ENCODE measurements at places on chromosomes 1 and 21. TPM values are rescaled to one million over a fixed set of nuclear protein-coding genes. Genes with fewer than 3 reads are reported as not detected.

The S100A7A gene
- total RNA-seq, result not detected

The NID1 gene
- total RNA-seq, result 0.15 TPM

The CLCA1 gene
- not detected for total RNA-seq

The BMP8B gene
- 1.2 TPM for total RNA-seq

The MAP10 gene
- 1.4 TPM for total RNA-seq

The TAF12 gene
- total RNA-seq, result 39.0 TPM

The CYP4Z1 gene
- total RNA-seq, result not detected

The CSF1 gene
- total RNA-seq, result 87.8 TPM

GRCh38 chr1:106889059-106889458, 167.4 kb upstream of the PRMT6 start:
- DNase-seq, result no peak

GRCh38 chr1:44328671-44329416, 26.2 kb downstream of the ERI3 start:
- DNase-seq, result no peak

GRCh38 chr1:29282924-29283803, 46.8 kb downstream of the PTPRU start:
- no peak for DNase-seq

DNA sequence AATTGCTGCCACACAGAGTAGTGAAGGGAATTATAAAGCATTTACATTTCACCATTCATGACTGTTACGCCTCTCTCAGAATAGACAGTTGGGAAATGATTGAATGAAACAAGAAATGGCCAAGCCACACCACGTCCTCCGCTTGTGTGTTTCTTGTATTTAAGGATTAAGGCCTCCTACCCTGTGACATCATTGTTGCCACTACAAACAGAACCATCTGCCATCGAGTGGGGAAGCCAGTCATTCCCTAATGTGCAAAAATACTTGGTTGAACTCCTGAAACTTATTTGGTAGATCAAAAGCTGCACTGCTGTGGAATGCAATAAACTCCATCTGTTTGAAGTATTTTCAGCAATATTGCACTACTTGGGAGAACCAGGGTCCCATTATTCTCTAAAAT, 99.0 kb upstream of the C1orf105 start:
- DNase-seq, result no peak

- DNase-seq, result no peak
These were observed 273.2 kb downstream of the GRIK3 start for GRCh38 chr1:36761113-36761512.

DNA sequence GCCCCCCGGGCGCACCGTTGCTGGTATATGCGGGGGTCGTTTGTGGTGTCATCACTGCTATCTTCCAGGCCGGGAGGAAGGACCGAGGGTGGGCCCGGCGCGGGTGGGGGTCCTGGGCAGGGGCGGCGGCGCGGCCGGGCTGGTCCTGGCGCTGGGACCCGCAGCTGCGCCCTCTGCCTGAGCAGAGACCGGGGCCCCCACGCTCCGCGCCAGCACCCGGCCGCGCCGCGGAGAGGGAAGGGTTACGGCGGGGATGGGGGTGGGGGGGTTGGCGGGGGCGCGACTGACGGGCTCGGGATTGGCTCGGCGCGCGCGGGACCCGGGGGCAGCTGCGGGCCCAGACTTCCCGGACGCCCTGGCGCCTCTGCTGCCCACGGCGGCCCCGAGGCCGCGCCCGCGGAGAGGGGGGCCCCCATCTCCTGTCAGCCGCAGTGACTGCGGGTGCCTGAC, 13.8 kb upstream of the SAMD11 start:
- no peak for DNase-seq

DNA sequence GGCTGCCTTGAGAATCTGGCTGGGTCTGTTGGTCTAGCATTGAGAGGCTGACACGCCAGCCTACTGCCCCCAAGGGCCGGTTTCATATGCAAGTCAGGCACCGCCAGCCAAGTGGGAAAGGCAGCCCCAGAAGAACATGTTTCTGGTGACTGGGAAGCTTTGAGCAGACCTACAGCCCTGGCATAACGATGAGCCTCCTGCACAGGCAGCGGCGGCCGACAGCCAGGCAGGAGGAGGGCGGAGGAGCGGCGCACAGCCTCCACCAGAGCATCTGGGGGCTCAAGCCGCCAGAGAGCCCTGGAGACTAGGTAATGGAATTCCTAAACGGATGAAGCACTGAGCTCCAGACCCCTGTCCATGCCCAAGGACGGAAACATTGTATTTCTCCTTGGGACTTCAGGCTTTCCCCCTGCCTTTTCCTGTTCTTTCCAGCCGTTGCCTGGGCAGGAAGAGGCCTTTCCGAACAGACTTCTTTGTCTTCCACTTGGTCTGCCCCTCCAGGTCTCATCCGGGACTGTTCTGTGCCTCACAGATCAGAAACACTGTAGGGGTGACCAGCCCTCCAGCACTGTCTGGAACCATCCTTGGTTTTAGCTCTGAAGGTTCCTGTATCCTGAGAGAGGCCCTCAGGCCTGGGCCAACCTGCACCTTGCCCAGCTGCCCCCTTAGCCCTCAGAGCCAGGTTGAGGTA, 59.5 kb downstream of the IRF2BP2 start:
- no peak for DNase-seq

GRCh38 chr1:81205956-81206355, 594.8 kb upstream of the ADGRL2 start:
- no peak for DNase-seq

- no peak for DNase-seq
These were observed 675.0 kb downstream of the USP25 start for GRCh38 chr21:16404776-16405175.

- DNase-seq, result peak; percentile 67
These were observed 22.3 kb upstream of the ATP5PO start for GRCh38 chr21:33937931-33938339.

- DNase-seq, result no peak
These were observed at the start of gene SLC35F3 for GRCh38 chr1:233904633-233905415. Gene SLC35F3 (plus strand): TSS chr1:233904676.

- DNase-seq, result no peak
These were observed 66.0 kb upstream of the DNAH14 start for GRCh38 chr1:224863486-224863885.

GRCh38 chr1:155226188-155226909, 17.9 kb downstream of the MTX1 start:
- peak; percentile 76 for DNase-seq

- DNase-seq, result no peak
These were observed 14.7 kb upstream of the TSPAN1 start for GRCh38 chr1:46160212-46160611.

DNA sequence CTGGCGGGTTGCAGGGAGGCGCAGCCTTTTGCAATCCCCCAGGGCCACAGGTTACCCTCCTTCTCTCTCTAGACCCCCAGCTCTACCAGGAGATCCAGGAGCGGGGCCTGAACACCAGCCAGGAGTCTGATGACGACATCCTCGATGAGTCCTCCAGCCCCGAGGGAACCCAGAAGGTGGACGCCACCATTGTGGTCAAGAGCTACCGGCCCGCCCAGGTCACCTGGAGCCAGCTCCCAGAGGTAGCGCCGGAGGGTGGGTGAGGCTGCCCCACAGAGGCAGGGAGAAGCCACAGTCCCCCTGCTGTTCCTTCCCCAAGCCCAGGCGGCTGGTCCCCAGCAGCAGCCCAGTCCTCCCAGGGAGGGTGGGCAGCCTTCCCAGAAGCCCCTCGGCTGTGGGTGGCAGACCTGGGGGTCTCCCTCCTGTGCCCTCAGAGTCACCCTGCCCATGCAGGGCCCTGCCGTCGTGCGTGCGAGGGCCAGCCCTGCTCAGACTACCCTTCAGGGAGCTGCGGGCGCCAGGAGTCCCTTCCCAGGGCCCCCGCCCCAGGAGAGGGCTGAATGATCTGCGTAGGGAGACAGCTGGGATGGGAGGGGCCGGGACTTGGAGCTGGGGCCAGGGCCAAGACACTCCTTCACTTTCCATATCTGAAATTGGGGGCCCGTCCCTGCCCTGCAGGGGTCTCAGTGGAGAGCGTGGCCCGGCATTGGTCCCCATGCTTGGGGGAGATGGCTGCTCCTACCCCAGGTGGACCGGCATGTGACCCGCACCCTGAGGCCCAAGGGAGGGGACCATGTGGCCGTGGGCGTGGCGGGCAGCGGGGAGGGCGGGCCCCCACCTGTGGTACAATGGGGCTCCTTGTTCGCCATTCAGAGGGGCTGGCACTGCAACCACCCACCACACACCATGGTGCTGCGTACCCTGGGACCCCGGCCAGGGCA, 12.9 kb downstream of the ARHGEF16 start:
- peak; percentile 39 for DNase-seq

GRCh38 chr1:30197639-30198450, 525.5 kb downstream of the MATN1 start:
- no peak for DNase-seq

GRCh38 chr1:112956544-112957132, 642 bp upstream of the SLC16A1 start:
- peak; percentile 18 for DNase-seq

DNA sequence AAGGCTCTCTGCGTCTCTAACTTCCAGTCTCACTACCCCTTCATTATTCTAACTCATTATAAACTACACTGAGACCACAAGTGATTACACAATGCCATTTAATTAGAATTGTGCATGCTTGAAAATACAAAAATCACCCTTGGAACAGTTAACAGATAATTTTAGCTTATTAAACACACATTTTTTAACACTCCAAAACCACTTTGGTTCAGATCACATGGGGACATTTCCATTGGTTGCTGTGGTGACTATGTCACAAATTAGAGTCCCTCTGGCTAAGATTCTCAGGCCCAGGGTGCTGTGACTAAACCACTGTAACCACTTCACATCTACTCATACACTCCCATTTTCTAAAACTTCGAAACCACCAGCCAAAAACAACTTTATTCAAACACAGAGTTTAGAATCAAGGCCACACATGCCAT, 43.0 kb downstream of the JAK1 start:
- peak; percentile 15 for DNase-seq

DNA sequence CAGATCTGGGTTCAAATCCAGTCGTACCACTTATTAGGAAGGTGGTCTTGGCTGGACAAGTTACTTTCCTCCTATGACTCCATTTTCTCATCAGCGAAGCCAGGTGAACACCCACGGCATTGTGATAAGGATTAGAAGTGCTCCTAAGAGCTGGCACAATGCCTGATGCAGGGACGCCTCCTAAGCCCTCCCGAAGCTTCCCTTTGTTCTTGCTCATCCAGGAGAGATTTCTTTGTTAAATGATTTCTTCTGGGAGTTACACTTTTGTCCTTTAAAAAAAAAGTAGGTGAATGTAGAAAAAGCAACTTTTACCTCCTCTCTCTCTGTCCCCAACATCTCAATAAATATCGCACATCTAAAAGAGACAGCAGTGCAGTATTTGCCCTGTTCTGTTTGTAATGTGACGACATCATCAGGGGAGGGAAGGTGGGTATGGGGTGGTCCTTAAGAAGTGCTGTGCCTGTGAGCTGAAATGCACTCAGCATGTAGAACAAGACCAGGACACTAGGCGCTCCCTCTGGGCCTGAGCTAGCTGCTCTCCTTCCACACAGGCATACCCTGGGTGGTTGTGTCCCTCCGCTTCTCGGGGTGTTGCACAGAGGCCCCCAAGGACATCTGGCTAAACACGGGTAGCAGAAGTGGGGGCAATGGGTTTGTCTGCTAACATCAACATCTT, 43.9 kb downstream of the SUSD4 start:
- DNase-seq, result no peak

GRCh38 chr1:2962061-2962460, 59.2 kb upstream of the ACTRT2 start:
- peak; percentile 35 for DNase-seq

- DNase-seq, result no peak
These were observed 1.6 kb downstream of the PADI2 start for GRCh38 chr1:17117451-17118265.

DNA sequence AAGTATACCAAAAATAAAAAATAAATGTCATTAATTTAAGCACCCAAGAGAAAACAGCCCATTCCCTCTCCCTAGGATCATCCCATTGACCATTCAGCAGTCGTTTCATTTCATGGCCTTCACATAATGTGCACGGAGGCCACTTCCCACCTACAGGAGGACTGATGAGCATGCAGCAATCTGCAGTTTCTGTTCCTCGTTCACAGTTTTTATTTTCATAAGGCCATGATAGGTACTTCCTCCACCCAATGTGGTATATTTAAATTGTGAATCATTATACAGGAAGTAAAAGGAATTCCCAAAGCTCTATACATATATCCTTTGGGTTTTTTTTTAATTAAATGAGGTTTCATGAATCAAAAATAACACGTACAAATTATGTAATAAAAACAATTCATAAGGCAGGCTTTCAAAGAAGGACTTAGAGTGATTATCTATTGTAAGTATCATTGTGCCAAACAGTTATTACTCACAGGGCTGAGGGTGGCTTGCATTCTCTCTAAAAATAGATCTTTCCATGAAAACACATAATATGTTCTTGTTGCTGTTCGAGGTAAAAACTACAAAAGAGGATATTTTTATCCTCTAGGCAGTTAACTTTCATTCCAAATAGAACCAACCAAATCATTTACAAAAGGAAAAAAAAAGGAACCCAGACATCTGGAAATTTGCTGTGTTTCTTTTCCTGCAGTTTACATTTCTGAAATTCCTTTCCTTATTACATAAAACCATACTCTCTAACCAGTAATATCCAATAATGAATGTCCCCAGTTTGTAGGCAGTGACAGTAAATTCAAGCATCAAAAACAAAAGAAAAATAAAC, 27.5 kb upstream of the SLC44A3 start:
- DNase-seq, result no peak

- no peak for DNase-seq
These were observed 9.9 kb downstream of the TRIM67 start for GRCh38 chr1:231171623-231172197.

DNA sequence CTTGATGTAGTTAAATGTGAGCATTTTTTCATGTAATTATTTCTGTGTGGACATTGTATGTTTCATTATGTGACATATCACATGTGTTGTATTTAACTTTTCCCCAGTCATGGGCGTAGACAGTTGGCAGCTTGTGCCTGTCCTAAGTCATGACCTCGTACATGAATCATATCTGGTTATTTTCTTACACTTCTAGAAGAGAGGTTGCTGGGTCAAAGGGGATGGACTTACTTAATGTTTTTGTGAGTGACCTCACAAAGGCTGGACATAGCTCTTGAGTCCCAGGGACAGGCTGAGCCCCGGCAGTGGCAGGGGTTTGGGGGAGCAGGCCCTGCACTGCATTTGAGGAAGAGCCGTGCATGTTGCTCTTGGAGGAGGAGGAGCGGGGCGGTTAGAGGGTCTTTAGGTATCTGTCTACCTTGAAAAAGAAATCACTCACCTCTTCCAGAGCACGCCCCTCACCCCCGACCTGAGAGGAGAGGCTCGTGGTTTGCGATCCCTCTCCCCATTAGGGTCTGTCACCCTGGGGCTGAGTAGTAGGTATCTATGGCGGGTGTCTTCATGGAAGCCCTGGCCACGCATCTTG, 16.4 kb downstream of the IFNGR2 start:
- DNase-seq, result no peak

All from CD8-positive, alpha-beta memory T cell (primary cell).